Immature natural killer cell (primary cell): ENCODE measurements at places on chromosomes 3 and 15.

- DNase-seq, result no peak
Observed at GRCh38 chr3:71905426-71905825, 120.5 kb upstream of the PROK2 start.

GRCh38 chr15:70048198-70048565 lies 49.5 kb downstream of the TLE3 start:
- DNase-seq, result no peak

GRCh38 chr3:117084277-117084676 lies 374.7 kb downstream of the TUSC7 start:
- DNase-seq, result no peak

DNA sequence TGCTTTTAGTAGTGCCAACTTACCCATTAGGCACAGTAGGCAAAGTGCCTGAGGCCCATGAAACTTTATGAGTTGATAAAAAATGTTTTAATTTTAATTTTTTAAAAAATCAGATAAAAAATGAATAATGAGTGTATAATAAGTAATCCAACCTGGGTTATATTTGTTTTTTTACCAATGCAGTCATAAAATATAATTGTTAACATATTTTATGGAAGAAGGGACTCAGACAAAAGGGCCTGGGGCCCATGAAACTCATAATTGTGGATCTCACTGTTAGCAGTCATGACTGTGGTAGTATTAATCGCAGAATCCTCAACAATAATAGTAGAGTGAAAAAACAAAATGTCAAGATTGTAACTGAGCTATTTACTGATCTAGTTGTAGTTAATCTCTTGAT lies 16.8 kb upstream of the TNFSF10 start:
- DNase-seq, result no peak

DNA sequence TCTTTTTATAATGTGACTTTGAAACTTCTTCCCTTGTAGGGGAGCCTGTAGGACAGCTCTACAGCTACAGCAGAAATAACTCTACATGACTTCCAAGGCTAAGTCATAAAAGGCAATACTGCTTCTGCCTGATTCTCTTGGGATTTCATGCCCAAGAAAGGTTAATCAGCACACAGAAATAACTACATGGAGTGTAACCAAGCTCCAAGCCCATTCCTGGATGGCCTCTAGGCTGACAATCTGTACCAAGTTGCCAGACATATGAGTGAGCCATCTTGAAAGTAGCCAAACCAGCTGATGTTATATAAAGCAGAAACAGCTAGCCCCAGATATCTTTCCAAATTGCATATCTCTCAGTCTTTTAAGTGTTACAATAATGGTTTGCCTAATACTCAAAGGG lies 75.8 kb upstream of the OSTN start:
- DNase-seq, result no peak
